ENCODE measurements at places on chromosomes 3 and 15.
A peak's percentile ranks its signal among the peaks of the same experiment; 100 is the strongest.

- DNase-seq = peak; percentile 32
These were observed 6.4 kb downstream of the TLR9 start for GRCh38 chr3:52218937-52219650.

DNA sequence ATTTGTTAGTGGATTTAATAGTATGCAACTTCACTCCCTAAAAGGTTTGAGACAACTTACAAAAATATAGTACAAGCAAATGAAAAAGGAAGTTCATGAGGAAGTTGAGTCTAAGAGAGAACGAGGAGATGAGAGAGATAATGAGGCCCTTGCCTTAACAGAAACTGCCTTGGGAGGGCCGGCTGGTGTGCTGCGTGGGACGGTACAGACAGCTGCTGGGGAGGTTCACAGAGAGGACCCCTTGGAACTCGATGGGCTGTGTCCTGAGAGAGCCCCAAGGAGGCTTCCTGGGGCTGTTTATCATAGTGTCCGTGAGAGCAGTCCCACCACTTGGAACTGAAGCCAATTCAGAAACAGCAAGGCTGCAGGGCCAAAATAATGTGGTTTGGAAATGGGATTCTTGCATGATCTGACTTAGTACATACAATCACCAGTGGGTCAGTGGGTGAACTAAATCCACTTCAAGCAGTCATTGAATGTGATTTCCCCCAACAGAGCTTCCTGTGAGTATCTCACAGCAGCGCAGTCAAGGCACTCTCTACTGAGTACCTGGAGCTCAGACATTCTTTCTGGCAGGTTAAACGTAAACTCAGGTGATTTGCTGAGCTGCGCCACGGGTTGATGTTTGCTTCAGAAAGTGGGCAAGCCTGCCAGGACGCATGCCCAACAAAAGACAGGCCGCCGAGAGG lies 90.8 kb downstream of the CRTC3 start:
- DNase-seq = no peak

GRCh38 chr3:124845406-124845805 lies 41.8 kb downstream of the ITGB5 start:
- DNase-seq = peak; percentile 20

- no peak for DNase-seq
These were observed 57.7 kb downstream of the IQSEC1 start for GRCh38 chr3:13015286-13016082.

- peak; percentile 54 for DNase-seq
These were observed 7.2 kb downstream of the LIPC start for GRCh38 chr15:58438956-58439355.

- no peak for DNase-seq
These were observed 160.1 kb upstream of the DPH6 start for GRCh38 chr15:35705884-35706585.

DNA sequence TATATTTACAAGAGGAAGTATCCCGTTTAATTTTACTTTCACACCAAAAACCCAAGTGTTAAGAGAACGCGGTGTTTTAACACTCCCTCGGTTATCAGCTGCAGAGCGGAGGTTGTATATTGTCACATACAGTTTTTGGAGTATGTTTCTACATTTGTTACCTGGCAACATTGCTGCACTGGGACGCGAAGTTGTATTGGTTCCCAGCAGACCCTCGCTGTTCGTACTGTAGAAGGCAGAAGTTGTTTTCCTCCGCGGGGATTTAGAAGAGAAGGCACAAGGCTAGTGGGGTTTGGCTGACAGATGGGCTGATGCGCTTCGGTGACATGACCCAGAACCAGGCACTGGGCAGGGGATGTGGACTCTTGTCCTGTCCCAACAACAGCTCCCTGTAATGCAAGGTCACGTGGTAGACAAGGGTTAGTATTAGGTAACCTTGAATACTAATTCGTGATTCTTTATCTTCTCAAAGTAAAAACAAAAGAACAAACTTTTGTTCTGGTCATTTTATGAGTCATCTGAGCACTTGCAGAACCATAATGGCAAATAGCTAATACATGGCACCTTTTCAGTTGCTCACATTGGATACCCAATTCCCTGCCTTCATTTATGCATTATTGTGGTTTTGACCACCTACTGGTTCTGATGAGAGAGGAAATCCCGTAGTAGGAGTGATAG lies 230.4 kb upstream of the BHLHE40 start:
- DNase-seq = no peak
